ENCODE measurements at places on chromosomes 6 and 20.

GRCh38 chr6:170125456-170126300 is 165.2 kb downstream of the DLL1 start:
- no peak for DNase-seq

- DNase-seq: no peak
These were observed 51.9 kb upstream of the EDN1 start for GRCh38 chr6:12238219-12238618.

DNA sequence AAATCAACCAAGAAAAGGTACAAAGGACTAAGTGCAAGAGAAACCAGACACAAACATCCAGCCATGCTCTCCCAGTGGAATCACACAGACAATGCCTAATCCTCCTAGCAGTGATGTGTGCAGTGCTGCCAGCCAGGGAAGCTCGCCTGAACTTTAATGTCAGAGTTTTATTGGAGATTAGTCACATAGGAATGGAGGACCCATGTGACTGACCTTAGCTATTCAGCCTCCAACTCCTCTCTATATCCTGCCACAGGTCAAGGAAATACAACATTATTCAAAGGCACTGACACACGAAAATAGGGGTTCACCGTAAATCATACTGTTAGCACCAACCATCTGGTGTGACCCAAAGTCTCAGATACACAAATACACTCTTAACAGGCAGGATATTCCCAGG is 684.6 kb downstream of the DOK5 start:
- DNase-seq: peak; percentile 33

- no peak for DNase-seq
These were observed 1.1 kb downstream of the ATP5F1E start for GRCh38 chr20:59030911-59031563.

DNA sequence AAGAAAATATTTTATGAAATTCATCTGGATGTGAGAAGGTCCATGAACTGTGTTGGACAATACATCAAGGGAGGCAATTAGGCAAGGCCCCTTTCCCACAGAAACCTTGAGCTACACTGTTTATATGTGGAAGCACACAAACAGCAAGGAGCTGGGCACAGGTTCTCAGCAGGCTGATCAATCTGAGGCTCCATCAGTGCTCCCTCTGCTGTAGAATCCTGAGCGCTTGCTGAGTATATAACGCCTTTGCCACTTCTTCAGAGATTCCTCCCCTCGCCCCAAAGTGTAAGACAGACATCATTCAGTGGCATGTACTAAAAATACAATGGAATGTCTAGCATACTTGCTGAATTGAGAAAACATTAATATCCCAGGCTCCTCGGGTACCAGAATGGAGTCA is 146.9 kb downstream of the PRKN start:
- no peak for DNase-seq

DNA sequence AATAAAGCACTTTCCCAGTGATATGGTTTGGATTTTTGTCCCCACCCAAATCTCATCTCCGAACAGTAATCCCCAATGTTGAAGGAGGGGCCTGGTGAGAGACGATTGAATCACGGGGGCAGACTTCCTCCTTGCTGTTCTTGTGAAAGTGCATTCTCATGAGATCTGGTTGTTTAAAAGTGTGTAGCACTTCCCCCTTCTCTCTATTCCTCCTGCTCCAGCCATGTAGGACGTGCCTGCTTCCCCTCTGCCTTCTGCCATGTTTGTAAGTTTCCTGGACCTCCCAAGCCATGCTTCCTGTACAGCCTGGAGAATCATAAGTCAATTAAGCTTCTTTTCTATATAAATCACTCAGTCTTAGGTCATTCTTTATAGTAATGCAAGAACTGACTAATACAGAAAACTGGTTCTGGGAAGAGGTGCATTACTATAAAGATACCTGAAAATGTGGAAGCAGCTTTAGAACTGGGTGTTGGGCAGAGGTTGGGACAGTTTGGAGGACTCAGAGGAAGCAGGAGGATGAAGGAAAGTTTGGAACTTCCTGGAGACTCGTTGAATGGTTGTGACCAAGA is 7.4 kb downstream of the EPM2A start:
- DNase-seq: no peak

GRCh38 chr6:41722969-41723529 is 12.4 kb downstream of the TFEB start:
- no peak for DNase-seq

GRCh38 chr6:89287351-89288028 is 27.6 kb downstream of the GABRR2 start:
- no peak for DNase-seq

GRCh38 chr6:104527761-104528415 is 331.8 kb downstream of the HACE1 start:
- DNase-seq: no peak

DNA sequence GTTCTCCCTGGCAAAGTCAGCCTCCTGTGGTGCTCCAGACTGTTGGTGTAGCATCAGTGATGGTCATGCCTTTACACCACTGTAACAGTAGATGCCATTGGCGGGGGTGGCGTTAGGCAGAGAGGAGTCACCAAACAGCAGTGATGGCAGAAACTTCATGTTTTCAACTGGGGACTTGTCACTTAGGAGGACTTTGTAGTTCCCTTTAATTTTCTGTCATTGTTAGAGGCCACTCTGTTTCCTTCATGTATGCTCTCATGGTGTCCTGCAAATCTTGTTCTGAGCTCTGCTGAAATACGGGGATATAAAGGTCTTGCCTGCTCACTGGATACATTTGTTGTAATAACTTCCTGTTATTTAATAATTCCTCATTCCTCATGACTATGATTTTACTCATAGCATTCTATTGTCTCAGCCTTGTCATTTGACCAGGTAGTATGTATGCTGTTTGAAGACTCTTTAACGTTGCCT is 4.6 kb downstream of the MAP3K4 start:
- no peak for DNase-seq

DNA sequence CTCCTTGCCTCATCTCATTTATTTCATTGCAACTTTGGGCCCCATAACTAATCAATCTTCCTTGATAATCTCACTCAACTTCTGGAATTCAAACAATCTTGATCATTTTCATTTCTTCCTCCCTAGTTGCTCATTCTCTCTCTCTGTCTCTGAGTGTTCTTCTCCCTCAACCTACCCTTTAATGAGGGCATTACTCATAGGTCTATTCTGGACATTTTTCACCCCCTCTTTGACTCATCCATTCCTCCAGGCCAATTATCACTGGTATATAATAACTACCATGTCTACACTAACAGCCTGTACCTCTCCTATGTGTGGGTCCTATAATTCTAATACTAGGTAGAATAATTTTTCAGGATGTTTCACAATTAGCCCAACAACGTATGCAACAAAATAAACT is 78.8 kb downstream of the COL21A1 start:
- no peak for DNase-seq

DNA sequence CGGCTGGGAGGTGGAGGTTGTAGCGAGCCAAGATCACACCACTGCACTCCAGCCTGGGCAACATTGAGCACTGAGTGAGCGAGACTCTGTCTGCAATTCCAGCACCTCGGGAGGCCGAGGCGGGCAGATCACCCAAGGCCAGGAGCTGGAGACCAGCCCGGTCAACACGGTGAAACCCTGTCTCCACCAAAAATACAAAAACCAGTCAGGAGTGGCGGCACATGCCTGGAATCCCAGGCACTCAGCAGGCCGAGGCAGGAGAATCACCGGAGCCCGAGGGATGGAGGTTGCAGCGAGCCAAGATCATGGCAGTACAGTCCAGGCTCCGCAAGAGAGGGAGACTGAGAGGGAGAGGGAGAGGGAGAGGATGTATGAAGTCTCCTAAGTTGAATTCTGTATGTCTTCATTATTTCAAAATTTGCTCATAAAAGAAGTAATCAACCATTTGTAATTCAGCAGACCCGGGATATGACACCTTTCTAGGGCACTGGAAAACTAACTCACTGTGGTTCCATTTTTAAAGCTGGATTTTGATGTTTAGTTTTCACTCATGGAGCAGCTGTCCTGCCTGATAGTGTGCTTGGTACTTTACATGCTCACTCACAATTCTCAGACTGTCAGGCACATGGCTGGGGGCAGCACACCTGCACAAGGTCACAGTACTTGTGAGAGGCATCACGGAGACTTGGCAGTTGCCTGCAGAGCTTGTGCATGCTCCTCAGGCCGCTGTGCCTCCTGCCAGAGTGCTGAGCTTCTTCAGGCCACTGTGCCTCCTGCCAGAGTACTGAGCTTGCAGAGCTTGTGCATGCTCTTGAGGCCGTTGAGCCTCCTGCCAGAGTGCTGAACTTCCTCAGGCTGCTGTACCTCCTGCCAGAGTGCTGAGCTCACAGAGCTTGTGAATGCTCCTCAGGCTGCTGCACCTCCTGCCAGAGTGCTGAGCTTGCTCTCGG is 106.2 kb downstream of the ERMARD start:
- no peak for DNase-seq

GRCh38 chr20:17869295-17869994 is 99.1 kb downstream of the SNX5 start:
- DNase-seq: no peak

- DNase-seq: no peak
These were observed 1.5 kb downstream of the ROMO1 start for GRCh38 chr20:35700625-35701148.

GRCh38 chr20:60069656-60070055 is 111.4 kb downstream of the CDH26 start:
- no peak for DNase-seq

- DNase-seq: no peak
These were observed 21.3 kb upstream of the TLDC2 start for GRCh38 chr20:36854348-36855240.

GRCh38 chr6:129510950-129511349 is 199.0 kb downstream of the ARHGAP18 start:
- DNase-seq: no peak

DNA sequence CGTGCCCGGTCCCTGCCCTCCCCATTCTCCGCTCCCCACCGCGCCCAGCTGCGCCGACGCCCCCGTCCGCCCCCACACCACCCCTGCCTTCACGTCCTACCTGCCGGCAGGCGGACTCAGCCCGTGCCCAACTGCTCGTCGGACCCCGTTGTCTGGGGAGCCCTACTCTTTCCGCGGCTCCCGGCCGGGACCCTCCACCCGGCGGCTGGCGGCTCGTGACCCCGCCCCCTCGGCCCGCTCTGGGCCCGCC is at the start of gene SERAC1:
TSS of gene SERAC1 (minus strand) at position 223 of the 250 bp plus-strand sequence. CDS start 9,899 bp downstream, outside the sequence.
- no peak for DNase-seq

DNA sequence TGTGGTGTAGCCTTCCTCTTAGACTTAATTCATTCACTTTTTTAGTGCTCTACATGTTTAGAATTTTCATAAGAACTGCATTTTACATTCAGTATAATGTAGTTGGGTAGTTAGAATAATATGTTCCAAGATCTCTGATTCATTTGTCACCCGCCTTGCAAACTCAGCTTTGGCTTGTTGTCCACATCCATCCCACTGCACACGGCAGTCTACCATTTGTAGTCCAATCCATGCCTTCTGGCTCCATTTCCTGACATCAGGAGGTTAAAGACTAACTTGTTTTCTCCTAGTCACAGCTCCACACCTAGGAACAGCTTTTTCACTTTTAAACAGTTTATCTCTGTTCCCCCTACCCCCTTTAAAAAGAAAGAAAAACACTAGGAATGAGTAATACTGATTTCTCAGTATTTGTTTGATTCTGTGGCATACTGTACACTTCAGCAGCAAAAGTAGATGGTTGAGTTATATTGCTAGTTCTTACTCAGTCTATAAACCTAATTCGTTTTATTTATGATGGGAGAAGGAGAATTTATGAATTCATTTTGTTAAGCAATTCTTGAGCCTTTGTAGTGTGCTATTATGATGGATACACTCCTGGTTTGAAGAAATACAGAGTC is 180.9 kb downstream of the ARID1B start:
- DNase-seq: no peak

DNA sequence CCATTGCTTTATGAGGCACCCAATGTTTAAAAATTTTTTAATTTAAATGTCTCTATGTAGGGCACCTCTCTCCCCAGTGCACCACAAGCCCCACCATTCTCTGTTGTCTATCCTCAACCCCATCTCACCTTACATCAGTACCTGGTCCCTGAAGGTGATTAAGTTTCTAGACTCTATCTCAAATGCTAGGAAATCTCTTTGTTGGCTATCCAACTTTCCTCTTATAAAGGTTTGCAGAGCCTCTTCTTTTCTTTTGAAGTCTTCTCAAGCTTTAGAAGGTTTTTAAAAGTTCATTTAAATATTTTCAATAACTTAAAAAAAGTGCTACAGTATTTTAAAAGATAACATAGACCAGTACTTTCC is 76.5 kb upstream of the TBC1D7 start:
- DNase-seq: no peak

DNA sequence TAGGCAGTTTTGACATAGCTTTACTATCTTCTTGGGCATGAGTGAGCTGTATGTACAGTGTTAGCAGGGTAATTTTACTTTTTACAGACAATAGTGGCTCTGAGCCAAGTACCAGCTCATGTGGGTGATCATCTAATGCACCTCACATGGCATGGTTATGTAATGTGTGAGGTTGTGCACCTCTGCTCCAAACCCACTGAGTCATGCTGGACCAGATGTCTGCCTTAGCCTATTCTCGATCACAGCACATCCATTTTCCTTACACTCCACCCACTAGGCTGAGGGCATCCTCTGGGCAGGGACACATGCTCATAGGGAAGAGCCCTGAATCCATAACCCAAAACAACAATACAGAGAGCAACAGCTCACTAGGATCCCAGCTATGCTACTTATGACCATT is 71.6 kb upstream of the FBXL4 start:
- DNase-seq: no peak

- DNase-seq: no peak
These were observed 9.1 kb upstream of the CD40 start for GRCh38 chr20:46108976-46109375.

DNA sequence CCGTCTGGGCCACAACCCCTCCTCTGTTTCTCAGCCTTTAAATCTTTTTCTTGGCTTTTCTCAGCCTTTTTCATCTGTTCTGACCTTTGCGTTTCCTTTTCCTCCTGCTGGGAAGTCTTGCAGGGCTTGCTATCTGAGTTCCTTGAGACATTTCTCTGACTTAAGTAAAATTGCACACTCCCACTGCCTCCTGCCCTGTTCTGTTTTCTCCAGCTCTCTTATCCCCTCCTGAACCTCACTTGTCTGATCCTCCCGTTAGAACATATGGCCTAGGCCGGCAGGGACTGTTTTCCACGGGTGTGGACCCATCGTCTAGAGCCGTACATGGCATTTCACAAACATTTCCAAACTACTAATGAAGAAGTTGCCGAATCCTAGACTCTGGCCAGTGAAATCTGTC is 63.0 kb downstream of the ARID1B start:
- DNase-seq: no peak
